Skin of body (tissue), 3 donors: ENCODE measurements at places on chromosomes 5 and 9.

- DNase-seq: no peak
Observed at GRCh38 chr5:141322261-141322660, 1.7 kb upstream of the TAF7 start.

DNA sequence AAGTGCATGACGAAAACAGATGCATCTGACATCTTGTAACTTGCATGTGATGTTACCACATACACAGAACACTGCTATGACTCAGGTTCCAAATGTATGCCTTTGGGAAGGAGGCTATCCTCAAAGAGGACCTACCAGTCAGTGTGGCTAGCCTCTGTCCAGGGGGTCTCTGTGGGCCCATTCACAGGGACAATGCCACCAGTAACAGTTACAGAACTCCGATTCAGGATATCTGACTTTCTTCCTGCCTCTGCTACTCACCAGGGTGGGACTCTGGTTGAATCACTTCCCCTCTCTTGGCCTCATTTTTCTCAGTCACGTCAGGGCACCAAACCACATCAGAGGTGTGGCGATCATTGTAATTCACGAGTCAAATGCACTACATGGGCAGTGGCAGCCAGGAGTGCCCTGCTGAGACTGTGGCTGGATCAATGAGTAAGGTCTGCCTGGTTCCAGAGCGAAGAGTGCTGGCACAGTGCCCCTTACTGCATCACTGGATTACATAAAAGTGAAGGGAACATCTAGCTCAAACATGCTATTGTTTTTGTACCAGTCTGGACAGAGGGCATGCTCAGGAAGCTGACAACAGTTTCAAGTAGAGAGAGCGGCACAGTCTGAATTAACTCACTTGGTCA, 13.2 kb downstream of the ATOX1 start:
- no peak for DNase-seq

DNA sequence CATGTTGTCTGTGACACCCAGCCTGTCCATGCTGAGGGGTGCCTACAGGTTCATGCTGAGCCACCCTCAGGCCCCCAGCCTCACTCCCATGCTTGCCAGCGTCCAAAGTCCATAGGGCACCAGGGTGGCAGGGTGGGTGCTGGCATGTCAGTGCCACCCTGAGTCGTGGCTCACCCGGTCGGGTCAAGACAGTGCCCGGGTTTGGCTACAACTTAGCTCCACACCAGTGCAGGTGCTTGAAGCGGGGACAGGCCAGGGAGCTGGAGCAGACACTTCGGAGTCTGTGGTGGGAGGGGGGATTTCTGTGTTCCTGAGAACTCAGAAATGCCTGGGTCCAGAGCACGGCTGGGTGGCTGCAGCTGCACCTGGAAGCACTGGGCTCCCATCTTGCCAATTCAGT, 579.2 kb upstream of the FAM174A start:
- no peak for DNase-seq

GRCh38 chr5:114325541-114325940, 36.3 kb upstream of the KCNN2 start:
- peak; percentile 27 for DNase-seq

DNA sequence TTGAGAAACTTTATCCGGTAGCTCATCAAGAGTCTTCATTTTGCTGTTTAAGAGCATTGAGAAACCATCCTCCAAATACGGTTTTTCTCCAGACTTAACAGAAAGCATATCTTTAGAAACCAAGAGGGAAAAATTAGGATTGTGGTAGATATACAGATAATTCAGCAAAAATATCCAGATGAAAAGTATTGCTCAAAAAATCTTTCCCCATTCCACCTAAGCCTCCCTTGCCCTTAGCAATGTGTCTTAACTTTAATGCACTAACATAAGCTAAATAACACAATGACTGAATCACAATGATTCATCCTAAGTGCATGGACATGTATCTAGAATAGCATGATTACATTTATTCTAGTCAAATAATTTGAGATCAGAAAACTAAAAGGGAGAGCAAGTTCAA, 130.3 kb upstream of the TARS1 start:
- DNase-seq: no peak

GRCh38 chr5:146878476-146879172, at the start of gene PPP2R2B:
TSS of gene PPP2R2B (minus strand) at chr5:146878757.
- DNase-seq: no peak

DNA sequence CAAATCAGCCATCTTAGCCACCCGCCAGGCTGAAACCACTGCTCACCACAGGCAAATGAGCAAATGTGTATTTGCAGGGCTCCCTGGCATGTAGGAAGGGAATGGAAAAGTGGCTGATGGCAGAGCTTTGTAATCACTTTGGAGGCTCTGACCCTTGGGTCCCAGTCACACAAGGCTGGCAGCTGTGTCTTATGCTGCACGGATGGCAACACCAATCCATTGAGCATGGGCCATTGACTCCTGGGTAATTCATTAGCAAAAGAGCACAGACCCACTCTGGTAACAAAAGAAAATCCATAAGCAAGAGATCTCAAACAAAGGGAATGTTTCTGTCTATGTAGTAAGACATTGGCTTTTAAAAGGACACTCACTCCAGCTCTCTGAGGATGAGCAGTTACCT, 57.6 kb downstream of the SPOCK1 start:
- no peak for DNase-seq

- DNase-seq: no peak
Observed at GRCh38 chr9:14159440-14160216, 154.3 kb downstream of the NFIB start.

DNA sequence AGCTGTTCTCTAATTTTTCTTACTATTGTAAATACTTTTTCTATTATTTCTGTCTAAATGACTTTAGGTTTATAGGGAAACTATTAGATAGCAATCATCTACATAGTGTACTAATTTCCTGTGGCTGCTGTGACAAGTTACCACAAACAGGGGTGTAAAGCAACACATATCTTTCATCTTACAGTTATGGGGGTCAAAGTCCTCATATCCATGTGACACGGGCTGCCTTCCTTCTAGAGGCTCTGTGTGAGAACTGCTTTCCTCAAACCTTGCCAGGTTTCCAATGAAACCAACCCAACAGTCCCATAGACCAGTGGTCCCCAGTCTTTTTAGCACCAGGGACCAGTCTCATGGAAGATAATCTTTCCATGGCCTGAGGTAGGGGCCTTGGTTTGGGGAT, 189.1 kb downstream of the ROR2 start:
- DNase-seq: no peak

DNA sequence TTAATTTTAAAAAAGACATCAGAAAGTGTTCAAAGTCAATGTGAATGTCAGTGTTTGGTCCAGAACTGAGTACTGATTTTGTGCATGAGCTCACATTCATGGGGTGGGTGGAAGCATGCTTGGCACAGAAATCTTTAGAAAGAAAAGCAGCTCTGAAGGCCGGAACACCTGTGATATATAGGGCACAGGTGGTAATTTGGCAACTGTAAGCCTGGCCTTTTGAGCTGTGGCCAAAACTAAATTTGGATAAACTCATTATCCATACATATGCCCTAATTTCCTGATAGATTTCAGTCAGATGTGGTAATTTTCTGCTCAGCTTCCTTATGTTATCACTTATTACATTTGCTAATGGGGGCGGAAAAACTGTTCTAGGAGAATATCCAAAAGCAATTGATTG, 211.4 kb downstream of the HCN1 start:
- no peak for DNase-seq
